HS-5 (cell line): ENCODE measurements at places on chromosomes 4 and X.

DNA sequence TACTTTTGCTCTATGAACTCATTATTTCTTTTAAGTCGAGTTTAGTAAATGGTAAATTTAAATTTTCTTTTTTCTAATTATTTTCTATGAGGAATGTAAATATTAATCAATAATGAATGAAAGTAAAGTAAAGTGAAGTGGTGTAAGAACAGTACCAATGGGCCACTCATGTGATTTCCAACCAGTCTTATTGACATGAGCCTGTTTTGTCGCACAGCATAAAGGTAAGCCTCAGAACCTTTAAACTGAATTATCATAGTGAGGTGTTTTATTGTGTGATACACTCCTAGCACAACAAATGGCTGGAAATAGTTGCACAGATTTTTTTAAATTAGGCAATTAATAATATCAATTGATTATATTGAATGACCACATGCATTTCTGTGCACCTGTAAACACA, 1.1 kb downstream of the ADH1C start:
- DNase-seq: no peak

DNA sequence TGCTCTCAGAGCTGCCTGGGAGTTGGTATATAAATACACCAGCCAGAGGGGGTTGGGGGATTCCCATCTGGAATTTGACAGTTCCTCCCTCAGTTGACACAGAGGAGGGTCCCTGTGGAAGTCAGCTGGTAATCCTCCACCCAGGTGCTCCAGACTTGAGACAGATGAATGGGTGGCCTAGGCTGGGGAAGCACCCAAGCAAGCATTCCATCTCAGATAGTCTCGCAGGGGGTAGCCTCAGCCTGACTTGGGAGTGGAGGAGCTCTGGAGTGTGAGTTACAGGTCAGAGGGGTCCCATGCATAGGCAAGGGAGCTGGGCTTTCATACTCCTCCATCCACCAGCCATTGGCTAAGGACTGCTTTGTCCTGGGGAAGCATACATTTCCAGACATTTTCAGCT, 229.3 kb upstream of the BCOR start:
- no peak for DNase-seq

DNA sequence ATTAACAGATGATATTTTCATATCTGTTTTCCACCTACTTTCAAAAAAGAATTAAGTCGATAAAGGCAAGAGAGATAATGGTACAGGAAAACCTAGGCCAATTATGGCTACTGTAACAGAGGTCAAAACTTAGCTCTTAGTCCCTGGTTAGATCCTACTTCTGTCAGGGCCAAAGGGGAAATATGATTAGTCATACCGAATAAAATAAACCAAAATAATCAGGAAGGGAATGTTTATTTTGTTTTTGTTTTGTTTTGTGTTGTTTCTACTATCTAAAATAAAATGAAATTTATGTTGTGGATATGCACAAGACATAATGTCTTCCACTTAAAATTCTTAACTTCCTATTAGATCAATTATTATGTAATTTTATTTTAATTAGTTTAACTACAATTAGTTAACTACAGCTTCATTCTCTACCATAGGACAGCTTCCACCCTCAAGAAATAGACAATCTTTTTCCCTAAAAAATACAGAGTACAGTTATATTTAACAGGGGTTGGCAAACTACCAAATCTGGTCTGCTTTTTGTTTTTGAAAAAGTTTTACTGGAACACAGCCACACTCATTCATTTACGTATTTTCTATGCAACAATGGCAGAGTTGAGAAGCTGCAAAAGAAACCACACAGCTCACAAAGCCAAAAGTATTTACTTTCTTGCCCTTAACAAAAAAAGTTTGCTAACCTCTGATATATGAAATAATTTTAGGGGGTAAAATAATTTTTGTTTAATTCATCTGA, 25.4 kb downstream of the TMEM47 start:
- DNase-seq: no peak

DNA sequence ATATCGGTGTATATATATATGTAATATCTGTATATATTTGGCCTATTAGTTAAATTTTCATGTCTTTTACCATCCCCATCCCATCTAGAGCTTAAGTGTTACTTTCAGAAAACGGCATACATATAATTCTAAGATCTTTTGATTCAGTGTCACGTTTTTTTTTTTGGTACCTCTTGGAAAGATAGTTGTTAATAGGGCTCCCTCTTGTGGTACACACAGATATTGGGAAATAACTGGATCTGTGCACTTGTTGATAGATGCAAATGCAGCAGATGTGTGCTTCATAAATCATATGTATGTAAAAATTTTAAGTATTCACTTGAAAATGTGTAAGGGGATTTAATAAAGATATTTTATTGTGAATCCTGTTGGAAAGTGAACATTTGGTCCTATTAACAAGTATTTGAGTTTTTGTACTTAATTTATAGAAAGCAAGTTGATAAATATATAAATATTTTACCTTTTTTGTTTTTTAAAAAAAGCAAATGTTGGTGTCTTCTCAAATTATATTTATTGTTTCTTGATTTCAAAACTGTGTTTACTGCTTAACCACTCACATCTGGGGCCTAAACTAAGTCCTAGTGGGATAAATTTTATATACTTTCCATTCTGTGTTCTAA, 74.7 kb downstream of the PAQR3 start:
- DNase-seq: peak; percentile 34

DNA sequence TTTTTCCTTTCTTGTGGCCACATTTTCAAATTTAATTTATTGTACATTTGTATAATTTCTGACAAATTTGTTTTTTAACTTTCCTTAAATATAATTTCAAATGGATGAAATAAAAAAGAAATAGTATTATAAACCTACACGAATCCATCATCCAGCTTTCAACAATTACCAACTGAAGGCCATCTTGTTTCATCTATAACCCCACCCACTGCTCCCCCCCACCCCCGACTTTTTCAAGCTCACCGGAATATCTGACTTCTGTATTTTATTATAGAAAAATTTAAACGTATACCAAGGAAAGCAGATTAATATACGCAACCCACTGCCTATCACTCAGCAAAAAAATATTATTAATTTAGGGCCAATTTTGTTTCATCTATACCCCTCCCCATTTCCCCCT, 1.1 kb downstream of the MORF4L2 start:
- DNase-seq: no peak

GRCh38 chr4:25161593-25161950, 1.3 kb upstream of the SEPSECS start:
- no peak for DNase-seq

DNA sequence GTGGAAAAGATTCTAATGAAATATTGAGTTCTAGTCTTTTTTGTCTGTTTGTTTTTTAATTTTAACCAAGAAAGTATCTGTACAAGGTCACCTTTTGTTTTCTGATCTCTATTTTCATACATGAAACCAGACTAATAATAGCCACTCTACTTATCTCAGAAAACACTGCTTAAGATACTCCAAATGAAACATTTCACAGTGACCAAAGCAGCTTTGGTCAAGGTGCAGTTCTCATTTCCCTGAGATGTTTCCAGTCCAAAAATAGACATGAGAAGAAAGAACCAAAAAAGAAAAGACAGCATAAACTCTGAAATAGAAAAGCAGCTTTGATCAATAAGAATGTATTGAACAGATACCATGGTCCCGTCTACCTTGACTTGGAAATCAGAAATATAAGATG, 782.8 kb downstream of the RAB28 start:
- no peak for DNase-seq

DNA sequence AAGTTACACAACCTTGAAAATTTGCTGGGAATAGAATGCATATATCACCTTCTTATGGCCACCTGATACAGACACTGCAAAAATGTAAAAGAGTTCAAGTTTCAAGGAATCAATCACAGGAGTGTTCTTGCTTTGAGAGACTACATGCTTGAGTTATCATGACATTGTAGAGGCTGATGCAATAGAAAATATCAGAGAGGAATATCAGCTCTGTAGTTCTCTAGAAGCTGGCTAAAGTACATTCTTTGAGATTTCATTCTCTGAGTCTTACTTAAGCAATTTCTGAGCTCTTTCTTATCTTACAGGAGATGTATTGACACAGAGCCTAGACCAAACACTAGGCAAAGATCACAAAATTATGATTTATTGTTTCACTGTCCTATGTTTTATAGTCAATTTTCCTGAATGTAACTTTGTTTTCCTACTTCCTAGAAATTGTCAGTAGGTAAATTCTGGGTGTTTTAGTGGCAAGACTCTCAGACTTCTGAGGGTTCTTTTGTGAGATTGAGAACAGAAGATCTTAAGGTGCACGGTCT, 152.1 kb upstream of the HPGD start:
- DNase-seq: no peak

DNA sequence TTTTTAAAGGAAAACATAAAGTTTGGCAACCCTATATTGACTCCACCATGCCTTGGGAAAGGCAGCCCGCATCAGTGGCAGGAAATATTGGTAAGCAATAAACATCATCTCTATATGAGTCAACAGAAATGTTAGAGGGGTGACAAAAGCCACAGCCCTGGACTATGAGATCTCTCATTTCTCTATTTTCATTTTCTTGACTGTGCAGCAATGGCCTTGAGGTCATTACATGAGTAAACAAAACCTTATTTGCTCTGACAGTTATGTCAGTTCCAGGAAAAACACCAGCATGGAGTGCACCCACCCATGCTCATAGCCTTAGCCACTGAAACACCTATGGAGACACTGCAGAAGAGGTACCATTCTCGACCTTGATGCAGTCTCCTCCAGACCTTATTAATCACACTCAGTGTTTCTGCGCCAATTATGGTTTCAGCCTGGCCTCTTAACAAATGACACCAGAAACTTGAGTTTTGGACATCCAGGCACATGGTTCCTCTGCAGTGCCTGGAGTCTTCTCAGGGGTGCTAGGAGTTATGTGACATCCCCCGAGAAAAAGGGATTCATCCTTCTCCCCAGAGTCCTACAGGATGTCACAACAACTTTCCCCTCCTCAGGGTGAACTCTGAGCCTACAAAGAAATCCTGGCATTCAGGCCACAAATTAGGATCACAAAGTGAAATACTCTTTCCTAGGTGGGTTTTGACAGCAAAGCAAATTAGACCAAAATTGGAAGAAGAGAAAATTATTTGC, 16.0 kb upstream of the HPGD start:
- DNase-seq: no peak

DNA sequence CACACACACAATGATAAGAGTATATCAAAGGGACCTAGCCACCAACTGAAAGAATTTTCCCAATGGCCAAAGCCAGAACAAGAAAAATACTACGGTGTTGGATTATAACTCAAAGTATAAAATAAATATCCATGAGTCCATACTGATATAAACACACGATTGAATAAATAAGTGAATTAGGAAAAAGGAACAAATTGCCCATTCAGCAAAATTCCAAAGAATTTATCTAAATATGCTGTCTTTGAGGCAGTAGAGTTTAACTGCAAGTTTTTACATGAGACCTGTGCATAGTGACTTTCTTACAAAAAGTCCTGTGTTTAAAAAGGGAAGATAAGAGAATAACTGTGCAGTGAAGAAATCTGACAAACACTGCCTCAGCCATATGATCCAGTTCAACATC, 278.8 kb upstream of the PPARGC1A start:
- DNase-seq: no peak

GRCh38 chrX:63250253-63250868, 100.8 kb downstream of the SPIN4 start:
- peak; percentile 49 for DNase-seq

DNA sequence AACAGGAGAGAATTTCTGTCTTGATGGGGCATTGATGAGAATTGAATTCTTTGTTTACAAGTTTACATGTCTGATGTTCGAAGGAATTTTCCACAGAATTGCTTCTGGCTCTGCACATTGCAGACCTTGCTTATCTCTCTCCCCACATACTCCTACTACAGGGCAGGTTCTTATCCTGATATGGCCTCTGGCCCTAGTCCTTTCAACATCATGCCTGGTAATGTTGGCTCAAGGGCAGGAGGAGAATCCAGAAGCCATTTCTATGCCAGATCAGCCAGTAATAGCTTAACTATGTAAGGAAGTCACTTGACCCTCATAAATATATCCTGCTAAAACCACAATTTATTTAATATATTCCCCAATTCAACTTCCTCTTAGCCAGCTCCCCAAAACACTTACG, 24.3 kb upstream of the TSPAN5 start:
- DNase-seq: no peak
